ENCODE measurements at places on chromosomes 3 and 15.

DNA sequence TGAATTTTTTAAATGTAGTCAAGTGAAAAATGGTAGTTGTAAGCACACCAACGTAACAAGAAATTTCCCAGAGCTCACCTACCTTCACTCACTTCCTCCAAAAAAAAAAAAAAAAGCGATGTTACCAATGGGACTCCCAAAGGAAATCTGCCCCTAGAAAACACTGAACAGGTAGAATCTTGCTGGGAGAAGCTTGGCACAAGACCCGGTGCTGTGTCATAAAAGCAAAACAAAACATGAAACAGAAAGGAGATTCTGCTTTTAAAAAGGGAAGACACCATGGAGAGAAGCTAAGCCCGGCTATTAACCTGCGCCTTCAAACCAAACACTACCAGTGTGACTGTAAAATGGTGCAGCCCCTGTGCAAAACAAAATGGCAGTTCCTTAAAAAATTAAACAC lies 40.5 kb downstream of the PGPEP1L start:
- DNase-seq: no peak

- no peak for DNase-seq
Measured at GRCh38 chr3:141103067-141103466, 51.9 kb downstream of the SPSB4 start.

DNA sequence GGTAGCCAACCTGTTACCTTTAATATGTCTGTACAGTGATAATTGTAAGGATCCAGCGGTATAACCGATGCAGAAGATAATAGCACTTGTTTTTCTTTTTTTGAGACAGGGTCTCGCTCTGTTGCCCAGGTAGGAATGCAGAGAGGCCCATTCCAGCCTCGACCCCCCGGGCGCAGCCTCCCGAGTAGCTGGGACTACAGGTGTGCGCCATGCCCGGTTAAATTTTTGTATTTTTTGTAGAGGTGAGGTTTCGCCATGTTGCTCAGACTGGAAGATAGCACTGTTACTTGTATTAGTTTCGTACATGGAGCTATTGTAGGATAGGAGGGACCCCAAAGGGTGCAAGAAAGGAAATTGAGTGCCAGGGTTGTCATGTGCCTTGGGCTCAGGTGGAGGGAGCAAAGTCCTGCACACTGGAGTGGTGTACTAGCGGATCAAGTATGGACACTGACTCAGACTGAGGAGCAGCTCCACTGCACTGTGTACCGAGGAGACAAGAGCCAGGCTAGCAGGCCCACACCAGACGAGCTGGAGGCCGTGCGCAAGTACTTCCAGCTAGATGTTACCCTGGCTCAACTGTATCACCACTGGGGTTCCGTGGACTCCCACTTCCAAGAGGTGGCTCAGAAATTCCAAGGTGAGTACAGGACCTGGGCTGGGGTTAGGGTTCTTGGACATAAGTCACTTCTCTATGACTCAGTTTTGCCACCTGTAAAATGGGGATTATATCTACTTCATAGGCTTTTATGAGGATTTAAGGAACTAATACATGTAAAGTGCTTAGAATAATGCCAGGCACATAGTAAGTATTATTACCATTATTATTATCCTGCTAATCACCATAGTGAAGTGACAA lies 1.0 kb downstream of the OGG1 start:
- DNase-seq: no peak

GRCh38 chr3:41907330-41908073 lies 54.4 kb downstream of the ULK4 start:
- no peak for DNase-seq

DNA sequence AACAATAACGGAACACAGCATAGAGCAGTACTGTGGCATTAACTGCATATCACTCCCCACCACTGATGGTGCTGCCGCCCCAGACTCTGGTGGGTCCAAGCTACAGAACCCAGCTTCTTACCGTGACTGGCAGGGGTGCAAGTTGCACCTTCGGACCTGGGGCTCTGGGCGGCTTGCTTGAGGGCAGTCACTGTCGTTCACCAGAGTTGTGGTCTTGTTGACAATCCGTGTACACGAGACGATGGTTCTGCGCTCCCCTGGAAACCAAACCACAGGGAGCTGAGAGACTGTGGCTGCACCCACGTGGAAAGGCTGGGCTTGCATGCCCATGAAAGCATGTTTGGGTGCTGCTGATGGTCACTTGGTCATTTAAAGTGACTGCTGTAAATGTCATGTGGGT lies 293.0 kb downstream of the ADAMTS17 start:
- DNase-seq: no peak

GRCh38 chr3:7518456-7518855 lies 657.5 kb downstream of the GRM7 start:
- no peak for DNase-seq

DNA sequence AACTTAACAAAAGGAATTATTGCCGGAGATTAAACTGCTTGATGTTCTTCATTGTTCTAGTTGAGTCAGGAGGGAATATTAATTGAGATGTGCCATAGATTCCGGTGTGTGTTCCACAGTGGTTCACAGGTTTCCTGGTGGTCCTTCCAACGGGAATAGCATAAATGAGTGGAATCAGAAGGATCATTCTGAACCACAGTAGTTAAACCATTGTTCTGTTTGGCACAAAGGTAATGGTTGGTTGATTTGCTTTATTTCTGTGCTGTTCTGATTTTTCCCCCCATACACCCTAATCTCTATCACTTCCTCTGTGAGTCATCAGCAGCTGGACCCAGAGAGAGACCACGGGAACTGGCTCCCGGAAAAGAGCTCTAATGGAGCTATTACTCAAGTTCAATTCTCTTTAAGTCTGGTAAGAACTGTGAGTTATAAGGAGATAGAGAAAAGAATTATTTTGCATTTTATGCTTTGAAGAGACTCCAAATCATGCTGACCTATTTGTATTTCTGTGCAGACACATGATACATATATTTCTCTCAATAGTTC lies 627.2 kb downstream of the ZIC1 start:
- DNase-seq: no peak

- DNase-seq: no peak
Measured at GRCh38 chr15:70274255-70274880, 176.7 kb upstream of the TLE3 start.

- no peak for DNase-seq
Measured at GRCh38 chr15:63381301-63382204, at the start of gene CA12. Gene CA12, minus strand, starts transcription at chr15:63381846. Its CDS starts 126 bp downstream, at chr15:63381720.

GRCh38 chr3:178508443-178508825 lies 27.8 kb upstream of the KCNMB2 start:
- no peak for DNase-seq

- no peak for DNase-seq
Measured at GRCh38 chr3:143301031-143301901, 181.7 kb downstream of the CHST2 start.

DNA sequence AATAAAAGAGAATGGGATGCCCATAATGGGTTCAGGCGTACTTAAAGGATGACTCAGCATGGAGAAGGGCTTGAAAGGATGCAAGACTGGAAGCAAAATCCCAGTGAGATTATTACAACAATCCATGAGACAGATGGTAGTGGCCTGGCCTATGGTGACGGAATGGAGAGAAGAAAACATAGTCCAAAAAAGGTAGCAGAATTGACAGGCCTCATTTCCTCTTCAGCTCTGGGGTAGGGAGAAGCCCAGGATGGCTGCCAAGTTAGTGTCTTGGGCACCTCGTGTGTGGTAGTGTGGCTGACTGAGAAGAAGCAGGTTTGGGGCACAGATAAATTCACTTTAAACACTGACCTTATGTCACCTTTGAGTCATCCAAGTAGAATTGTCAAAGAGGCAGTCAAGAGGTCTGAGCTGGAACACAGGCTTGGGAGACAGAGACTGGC lies 18.1 kb downstream of the MB21D2 start:
- DNase-seq: no peak

- DNase-seq: no peak
Measured at GRCh38 chr3:141356046-141356445, 12.3 kb upstream of the ZBTB38 start.

DNA sequence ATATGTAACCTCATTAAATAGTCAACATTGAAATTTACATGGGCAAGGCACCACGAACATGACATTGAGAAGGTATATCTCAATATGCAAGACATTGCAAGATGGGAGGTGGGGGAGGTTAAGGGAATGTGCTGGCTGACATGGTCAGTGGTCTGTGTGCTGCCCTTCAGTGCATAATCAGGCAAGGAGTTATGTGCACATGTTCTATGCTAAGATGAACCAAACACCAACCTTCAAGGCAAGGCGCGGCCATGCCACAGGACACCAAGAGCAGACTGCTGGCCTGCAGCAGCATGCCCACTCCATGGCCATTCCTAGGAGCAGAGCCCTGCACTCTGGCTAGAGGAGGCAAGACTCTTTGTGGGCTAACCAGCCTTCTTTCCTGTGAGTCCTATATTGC lies 40.9 kb upstream of the TSPAN3 start:
- DNase-seq: no peak

- DNase-seq: no peak
Measured at GRCh38 chr3:194602669-194603171, 30.5 kb downstream of the TMEM44 start.

DNA sequence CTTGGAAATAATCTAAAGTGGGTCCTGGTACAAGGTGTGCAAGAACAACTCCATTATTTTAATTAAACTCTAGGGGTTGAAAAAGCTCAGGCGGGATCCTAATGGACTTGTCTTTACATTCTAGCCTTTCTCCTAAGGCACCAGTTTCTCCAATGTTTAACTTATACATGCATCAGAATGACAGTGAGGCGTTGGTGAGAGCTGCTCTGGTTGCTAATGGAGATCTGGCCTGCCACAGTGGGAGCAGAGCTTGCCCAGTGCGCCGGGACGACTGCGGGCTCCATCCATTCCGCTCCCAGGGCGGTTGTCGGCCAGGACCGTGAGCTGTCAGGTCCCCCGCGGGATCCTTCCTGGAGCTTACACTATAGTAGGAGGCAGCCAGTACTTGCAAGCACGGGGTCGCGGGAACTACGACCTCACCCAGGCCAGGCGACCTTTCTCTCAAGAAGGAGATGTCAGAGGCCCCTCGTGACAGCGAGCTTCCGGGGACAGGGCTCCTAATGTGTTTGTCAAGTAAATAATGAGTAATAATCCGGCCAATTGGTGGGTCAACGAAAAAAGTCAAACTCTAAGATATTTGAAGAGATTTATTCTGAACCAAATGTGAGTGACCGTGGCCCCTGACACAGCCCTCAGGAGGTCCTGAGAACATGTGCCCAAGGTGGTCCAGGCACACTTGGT lies 991 bp upstream of the HIGD1A start:
- no peak for DNase-seq

DNA sequence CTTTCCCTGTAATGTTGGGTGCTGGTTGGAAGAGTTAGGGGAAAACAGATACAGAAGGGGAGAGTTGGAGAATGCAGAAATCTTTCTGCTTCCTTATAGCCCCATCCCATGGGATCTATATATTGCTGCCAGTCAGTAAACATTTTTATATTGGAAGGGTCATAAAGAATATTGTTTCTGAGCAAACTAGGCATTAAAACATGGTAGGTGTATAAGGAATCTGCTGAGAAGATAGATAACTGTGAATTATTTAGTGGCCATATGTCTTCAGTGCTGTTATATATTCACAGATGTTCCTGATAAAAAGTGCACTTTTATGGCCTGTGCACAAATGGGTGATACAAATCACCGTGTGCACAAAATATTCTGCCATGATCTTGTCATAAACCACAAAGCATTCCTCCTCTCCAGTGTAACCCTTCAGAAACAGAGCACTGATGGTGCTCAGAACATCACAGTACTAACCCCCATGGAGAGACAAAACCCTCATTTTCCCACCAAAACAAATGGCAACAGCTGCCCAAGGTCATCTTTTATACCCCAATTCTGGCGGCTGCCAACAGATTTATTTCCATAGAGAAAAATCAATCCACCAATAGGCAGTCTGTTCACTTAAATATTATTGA lies 269.3 kb downstream of the SLC9A9 start:
- DNase-seq: no peak

- no peak for DNase-seq
Measured at GRCh38 chr3:126516152-126516935, 1.2 kb downstream of the UROC1 start.

- no peak for DNase-seq
Measured at GRCh38 chr15:68427366-68427765, 4.6 kb downstream of the ITGA11 start.

GRCh38 chr15:33545866-33546265 lies 235.1 kb downstream of the RYR3 start:
- DNase-seq: peak; percentile 58

GRCh38 chr15:71400294-71400693 lies 285.0 kb downstream of the THSD4 start:
- DNase-seq: no peak

DNA sequence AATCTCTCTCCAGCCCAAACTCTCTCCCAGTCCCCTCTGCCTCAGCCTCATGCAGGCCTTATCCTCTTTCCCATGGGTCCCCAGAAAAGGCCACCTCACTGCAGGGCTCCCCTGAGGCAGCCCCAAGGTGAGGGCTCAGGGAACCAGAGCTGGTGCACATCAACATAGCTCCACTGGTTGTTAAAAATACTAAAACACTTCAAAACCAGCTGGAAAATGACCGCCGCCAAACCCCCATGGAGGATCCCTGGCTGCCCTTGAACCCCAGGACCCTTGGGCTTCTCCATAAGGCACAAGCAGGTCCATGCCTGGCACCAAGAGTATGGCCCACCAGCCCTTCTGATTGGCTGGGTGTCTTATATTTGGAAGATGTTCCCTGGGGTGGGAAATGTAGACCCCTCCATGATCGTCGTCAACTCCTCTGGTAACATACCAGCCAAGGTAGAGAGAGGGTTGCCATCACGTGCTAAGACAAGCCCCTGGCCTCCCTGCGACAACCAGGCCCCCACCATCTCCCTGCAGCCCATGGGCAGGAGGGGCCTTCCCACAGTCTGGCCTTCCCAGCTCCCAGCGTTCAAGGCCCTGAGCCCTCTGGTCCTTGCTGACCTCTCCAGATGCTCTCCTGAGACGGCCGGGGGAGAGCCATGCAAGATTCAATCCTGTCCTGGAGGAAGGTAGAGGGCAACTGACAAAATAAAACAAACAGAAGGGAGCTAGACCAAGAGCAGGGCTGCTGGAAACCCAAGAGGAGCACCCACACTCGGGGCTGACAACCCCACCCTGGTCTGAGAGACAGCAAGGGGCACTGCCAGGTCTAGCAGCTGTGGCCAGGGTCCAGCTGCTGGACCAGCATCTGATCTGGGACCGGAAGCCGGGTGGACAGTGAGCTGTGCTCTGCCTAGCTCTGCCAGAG lies 132.1 kb upstream of the PRR20G start:
- DNase-seq: no peak

DNA sequence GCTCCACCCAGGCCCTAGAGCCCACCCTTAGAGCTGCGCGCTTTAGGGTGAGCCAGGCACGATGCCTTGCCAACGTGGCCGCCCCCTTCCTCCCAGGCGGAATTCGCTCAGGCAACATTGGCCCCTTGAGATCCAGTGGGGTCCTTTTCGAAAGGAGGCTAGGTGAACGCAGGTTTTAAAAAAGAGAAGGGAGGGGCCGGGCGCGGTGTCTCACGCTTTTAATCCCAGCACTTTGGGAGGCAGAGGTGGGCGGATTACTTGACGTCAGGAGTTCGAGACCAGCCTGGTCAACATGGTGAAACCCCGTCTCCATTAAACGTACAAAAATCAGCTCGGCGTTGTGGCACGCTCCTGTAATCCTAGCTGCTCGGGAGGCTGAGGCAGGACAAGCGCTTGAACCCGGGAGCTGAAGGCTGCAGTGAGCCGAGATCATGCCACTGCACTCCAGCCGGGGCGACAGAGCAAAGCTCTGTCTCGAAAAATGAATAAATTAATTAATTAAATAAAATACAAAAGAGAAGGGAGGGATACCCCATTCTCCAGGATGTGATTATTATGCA lies 984 bp upstream of the RPP25 start:
- no peak for DNase-seq

GRCh38 chr3:31193871-31194270 lies 299.4 kb upstream of the GADL1 start:
- no peak for DNase-seq

GRCh38 chr3:153596401-153596800 lies 434.4 kb downstream of the RAP2B start:
- no peak for DNase-seq
